ENCODE measurements at places on chromosomes 1 and 21.

DNA sequence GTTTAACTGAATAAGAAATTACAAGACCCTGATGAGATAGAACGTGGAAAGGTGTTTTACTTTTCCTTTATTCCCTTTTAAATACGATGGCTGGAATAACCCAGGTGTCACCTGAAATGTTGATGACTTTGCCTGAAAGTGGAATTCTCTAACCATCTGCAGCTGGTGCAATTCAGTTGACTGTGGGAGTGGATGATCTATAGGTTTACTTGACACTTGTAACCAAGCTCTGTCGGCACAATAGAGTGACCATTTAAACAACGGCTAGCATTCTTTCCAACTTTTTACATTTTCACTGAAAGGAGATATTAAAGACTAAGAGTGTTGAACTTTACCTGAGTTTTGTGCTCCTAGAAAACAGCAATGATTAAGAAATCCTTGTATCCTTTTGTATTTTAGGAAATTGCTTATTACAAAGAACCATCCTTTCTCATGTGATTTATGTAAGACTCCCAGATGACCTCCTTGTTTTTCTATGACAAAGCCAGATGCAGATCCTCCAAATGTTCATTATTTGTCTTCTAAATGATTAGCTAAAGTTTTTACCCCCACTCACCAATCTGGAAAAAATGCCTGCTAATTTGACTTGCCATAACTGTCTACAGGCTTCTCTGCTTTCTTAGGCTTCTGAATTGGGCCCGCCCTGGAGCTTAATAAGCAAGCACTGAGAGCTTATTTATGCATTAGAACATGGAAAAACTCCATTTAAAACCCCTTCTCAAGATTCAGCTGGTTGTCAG, 129.5 kb upstream of the LRRC7 start:
- no peak for DNase-seq

- DNase-seq: peak; percentile 94
These were observed 7.4 kb downstream of the SOX13 start for GRCh38 chr1:204080163-204080903.

DNA sequence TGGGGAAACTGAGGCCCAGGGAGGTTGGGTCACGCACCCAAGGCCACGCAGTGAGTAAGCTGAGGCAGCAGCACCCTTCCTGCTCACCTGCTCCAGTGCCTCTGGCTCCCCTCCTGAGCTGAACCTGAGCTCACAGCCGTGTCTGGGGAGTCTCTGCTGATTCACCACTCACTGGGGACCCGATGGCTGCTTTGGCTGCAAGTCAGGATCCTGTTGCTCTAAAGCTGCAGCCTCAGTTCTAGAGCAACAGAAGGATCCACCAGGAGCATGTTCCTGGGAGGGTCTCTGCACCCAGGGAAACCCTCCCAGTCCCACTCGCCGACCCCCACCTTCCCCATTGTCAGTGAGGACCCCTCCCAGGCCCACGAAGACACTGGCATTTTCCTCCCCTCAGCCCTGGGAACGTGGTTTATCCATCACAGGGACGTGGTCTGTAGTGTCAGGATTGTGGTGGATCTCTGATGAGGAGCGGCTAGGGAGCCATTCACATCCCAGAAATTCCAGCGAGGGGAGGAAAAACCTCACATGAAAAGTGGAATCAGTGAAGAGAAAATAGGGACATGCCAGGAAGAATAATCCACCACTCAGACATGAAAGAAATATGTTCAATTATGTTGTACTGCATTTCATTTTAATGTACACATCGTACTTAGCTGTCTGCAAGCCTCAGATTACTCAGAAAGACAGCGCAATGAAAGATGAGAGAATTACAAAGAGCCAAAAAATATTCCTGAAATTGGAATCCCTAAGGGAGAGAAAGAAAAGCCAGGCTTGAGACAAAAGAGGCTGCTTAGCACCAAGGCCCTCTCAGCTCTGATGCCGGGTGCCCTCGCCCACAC, 447.2 kb downstream of the MATN1 start:
- DNase-seq: no peak

- DNase-seq: peak; percentile 9
These were observed 911 bp downstream of the LMO4 start for GRCh38 chr1:87329526-87330056.

DNA sequence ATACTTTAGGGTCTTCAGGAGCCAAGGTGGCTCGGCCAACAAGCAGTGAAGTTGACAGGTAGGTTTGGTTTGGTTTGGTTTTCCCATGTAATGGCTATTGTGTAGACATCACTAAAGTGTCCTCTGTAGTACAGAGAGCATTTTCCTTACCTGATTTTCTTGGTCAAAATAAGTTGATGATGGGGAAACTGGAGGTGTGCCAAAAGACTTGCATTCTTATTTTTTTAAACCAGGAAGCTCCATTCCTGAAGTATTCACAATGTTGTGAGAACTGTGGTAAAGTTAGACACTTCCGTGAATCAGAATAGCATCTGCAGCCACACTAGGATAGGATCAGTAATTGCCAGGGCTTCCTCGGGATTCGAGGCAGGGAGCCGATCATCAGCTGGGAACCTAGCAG, 2.9 kb downstream of the ZBTB37 start:
- DNase-seq: no peak

DNA sequence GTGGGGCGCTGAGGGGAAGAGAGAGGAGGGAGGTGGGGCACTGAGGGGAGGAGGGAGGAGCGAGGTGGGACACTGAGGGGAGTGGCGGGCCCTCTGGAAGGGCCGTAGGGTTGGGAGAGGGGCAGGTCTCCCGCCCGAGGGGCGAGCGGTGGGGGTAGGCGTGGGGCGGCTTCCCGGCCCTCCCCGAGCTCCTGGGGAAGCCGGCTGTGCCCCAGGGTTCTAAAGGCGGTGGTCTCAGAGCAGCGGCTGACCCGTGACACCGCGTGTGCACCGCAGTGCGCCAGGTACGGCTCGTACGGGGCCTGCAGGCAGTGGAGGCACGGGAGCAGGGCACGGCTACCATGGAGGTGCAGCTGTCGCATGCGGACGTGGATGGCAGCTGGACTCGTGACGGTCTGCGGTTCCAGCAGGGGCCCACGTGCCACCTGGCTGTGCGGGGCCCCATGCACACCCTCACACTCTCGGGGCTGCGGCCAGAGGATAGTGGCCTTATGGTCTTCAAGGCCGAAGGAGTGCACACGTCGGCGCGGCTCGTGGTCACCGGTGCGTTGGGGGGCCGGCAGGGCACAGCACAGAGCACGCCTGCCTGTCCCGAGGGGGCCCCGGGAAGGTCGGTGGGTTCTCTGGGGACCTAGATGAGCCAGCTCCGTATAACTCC, 68.5 kb downstream of the OBSCN start:
- no peak for DNase-seq

- peak; percentile 4 for DNase-seq
These were observed 142.1 kb downstream of the NEGR1 start for GRCh38 chr1:72140222-72140621.

- peak; percentile 68 for DNase-seq
These were observed 59.0 kb upstream of the IPO9 start for GRCh38 chr1:201769966-201770365.

DNA sequence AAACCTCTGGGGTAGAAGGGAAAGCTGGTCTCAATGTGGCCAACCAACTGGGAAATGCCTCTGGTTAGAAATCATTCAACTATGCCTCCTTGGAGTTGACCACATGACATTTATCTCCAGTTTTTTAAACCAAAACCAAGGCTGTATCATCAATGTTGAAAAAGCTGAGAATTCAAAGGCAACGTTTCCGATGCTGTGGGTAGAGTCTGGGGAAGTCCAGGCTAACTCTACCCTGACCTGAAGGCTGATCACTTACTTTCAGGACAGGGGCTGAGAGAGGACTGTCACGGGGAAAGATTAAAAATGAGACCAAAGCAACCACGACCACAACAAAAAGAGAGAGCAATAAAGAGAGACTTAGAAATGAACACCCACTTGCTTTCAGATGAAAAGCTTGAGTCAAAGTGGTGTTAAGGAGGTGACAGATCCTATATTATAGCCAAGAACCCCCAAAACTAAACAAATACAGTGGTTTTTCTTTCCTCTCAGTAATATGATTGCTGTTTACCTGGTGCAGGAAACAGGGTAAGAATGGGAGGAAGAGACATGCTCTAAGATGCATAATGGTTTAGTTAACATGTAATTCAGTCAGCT, 90.8 kb upstream of the TNFSF4 start:
- no peak for DNase-seq

GRCh38 chr21:40797891-40798290, 49.1 kb downstream of the DSCAM start:
- DNase-seq: no peak

DNA sequence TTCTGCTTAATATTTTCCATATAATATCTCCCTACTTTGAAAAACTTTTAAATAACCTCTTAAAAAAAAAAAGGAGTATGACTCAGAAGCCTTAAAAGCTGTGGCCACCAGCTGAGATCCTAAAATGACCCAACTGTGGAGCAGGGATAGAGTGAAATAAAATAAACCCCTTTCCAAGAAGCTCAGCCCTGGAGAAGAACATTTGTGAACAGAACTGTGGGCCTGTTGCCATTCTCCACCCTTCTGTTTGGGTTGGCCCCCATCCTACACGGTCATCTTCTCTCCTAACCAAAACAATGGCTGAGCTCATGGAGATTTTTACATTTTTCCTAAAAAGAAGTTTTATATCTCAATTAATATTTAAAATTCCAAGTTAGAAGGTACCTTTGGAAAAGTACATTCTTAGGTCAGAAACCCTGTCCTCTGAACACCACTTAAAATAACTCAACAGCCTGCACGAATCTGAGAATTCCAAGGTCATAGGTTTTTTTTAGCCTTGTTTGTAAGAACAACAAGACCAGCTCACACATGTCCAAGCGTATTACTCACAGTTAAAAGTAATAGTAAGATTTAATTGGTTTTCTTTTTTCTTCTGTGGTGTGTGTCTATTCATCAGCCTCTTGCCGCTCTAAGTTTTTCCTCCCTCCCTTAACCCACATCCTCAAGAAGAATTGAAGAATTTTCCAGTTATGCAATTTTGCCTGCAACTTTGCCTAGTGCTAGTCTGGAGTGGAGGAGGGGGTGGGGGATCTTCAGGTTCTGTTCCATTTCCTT, 107.7 kb upstream of the ERRFI1 start:
- DNase-seq: peak; percentile 99

DNA sequence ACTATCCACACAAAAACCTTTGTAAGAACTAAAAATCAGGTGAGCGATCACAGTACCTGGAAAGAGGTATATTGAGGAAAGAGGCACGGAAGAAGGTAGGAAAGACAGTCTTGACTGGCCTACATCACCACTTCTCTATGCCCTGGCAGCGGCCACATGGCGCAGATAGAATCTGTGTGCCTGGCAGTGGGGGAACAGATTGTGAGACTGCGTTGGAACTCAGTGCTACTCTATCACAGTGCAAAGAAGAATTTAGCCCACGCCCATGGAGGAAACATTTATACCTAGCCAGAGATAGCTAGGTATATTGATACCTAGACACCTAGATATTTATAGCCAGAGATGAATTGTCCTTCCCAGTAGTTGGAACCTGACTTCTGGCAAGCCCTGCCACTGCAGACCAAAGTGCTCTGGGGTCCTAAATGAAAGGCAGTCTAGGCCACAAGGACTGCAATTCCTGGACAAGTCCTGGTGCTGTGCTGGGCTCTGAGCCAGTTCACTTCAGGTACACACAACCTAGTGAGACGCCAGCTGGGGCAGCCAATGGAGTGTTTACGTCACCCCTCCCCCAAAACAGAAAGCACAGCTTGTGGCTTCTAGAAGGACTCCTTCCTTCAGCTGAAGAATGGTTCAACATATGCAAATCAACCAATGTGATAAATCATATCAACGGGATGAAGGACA, 51.9 kb downstream of the DHX9 start:
- no peak for DNase-seq

GRCh38 chr21:35481005-35481404, 431.9 kb upstream of the RUNX1 start:
- no peak for DNase-seq

DNA sequence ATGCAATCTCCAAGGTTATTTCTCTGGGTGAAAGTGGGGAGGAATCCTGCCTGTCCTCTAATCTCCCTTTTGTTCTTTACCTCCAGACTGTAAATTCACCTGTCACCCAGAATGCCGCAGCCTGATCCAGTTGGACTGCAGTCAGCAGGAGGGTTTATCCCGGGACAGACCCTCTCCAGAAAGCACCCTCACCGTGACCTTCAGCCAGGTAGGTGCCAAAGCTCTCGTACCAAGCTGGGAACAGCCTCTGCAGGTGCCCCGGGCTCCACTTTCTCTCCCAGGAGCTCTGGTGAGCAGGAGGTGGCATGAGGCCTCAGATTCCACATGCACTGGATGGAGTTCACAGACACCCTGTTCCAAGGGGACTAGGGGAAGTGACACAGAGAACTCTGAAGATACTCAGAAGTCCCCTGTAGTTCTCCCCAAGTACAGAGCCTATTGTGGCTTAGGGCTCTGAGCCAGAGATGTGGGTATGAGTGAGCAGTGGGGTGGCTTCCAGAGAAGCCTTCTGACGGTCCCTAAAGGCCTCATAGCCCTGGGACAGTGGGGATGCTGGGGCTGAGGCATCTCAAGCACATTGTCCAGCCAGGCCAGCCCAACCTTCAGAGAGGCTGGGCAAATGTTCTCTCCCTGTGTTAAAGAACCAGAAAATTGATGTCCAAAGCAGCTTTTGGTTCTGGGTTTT, 30.9 kb downstream of the RASSF5 start:
- no peak for DNase-seq

DNA sequence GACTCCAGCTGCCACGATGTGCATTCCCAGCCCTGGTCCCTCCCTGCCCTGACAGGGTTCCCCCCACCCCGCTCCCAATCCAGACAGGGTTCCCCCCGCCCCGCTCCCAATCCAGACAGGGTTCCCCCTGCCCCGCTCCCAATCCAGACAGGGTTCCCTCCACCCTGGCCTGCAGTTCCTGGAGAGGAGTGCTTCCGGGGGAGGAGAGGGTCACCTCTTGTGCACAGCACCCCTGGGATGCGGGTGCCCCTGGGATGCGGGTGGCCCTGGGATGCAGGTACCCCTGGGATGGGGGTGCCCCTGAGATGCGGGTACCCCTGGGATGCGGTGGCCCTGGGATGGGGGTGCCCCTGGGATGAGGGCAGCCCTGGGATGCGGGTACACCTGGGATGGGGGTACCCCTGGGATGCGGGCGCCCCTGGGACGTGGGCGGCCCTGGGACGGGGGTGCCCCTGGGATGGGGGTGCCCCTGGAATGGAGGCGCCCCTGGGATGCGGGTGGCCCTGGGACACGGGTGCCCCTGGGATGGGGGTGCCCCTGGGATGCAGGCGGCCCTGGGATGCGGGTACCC, 36.7 kb upstream of the SLC19A1 start:
- DNase-seq: no peak

DNA sequence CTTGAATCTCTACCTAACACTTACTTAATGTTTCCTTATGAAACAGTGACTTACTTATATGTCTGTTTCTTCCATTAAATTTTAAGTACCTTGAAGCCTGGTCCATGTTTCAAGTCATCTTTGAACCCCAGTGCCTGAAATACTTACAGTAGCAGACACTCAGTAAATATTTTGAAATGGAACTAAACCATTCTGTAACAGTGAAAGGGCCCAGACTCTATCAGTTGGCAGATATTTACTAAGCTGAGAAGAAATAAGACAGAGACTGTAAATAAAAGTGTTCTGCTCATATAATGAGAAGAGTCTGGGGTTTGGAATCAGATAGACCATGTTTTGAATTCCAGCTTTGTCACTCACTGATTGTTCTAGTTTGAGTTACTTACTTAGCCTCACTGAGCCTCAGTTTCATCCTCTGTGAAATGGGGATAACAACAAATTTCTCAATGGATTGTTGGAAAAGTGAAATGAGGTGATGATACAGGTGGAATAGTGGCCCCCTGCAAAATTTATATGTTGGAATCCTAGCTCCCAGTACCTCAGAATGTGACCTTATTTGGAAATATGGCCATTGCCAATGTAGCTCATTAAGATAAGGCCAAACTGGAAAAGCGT, 19.3 kb upstream of the C1orf21 start:
- DNase-seq: peak; percentile 21

Data from amniotic epithelial cell (primary cell).